ENCODE measurements at places on chromosomes 2 and 18. TPM values are rescaled to one million over a fixed set of nuclear protein-coding genes. Genes with fewer than 3 reads are reported as not detected.
A peak's percentile ranks its signal among the peaks of the same experiment; 100 is the strongest.

The CYBRD1 gene
- total RNA-seq = 283 TPM

- ATAC-seq = no peak
These were observed 107.7 kb downstream of the UGGT1 start for GRCh38 chr2:128198656-128199055.

GRCh38 chr2:149732730-149733290 lies 145.2 kb upstream of the MMADHC start:
- no peak for ATAC-seq

The MBP gene
- total RNA-seq = 34.7 TPM

DNA sequence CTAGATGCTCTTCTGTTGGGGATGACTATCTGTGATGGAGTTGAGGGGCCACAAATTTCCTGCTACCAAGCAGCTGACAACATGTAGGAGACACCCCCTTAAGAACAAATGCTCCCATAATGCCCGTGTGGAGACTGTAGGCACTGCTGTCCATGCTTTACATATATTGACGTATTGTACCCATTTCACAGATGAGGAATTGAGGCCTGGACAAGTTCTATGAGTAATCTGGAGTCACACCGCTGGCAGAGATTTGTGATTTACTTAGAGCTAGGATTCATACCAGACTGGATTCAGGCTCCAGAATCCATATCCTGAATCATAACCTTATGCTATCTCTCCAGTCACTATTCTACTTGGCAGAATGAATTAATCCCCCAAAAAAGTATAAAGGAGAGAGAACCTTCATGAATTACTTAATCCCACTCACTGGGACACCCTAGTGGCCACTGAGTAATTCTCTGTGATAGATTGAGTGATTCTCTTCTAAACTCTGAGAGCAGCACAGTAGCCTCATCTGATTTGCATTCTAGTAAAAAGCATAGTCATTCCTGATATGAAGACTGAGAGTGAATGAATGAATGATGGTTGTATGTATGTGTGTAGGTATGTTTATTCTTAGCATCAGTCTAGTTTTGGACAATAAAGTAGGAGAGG lies 460.7 kb upstream of the MEIS1 start:
- no peak for ATAC-seq

- peak; percentile 43 for ATAC-seq
These were observed at the start of gene KCNF1 for GRCh38 chr2:10911291-10912075. Gene KCNF1, plus strand, starts transcription at chr2:10911934. Its CDS starts 493 bp downstream, at chr2:10912427.

- no peak for ATAC-seq
These were observed 249.4 kb downstream of the PLCL1 start for GRCh38 chr2:198053776-198054175.

GRCh38 chr2:144834998-144835633 lies 315.2 kb upstream of the ZEB2 start:
- no peak for ATAC-seq

GRCh38 chr18:34873986-34874580 lies 164.0 kb downstream of the DTNA start:
- ATAC-seq = no peak

The GBX2 gene
- total RNA-seq = not detected

DNA sequence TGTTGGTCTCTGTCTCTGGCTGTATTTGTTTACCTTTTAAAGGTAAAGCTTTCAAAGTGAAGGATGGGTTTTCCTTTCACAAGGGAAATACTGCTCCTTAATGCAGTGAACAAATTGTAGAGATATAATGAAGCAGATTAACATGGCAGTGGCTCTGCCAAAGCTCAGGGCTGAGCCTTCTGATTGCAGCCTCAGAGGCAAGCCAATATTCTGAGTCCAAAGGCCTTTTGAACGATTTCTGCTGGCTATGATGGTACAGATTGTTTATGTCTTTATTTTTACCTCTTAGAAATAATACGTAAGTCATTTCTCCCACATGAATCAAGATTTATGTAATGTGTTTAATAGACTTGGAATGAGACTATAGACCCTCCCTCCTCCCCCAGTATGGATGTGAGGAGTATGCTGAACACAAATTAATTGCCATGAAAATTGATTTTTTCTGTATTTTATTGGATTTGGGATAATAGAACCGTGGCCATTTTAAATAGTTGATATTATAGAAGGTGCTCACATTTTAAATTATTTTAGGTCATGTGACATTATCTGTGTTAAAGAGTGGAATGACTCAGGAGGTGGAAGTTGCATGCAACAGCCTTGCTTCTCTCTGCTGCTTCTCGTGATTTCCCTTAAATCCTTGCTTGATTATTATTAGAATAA lies 772 bp downstream of the SCN2A start:
- ATAC-seq = no peak
